Kasumi-1 (cell line): ENCODE measurements at places on chromosomes 3 and 15.

- DNase-seq, result no peak
Observed at GRCh38 chr15:49693498-49693897, 72.7 kb downstream of the DTWD1 start.

DNA sequence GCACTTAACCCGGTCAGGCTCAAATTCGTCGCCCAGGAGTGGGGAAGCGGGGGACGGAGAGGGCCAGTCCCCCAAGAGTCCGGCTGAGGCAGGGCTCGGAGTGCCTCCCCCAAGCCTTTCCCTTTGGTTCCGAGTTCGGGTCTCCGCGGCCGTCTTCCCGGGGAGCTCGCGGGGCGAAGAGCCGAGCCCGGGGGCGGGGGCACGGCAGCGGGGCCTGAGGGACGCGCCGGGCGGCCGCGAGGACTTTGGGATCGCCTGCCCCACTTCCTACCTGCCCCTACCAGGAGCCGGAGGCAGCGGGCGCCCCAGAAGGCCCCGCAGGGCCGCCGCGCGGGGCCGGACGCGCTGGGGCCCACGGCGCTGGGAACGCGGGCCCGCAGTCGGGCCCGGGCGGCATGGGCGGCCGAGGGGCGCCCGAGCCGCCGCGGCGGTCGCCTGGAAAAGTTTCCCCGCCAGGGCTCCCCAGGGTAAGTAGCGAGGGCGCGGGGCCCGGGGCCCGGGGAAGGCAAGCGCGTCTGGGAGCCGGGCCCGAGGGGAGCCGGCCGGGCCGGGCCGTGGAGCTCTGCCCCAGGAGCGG is 2.8 kb downstream of the FURIN start:
- DNase-seq, result no peak

DNA sequence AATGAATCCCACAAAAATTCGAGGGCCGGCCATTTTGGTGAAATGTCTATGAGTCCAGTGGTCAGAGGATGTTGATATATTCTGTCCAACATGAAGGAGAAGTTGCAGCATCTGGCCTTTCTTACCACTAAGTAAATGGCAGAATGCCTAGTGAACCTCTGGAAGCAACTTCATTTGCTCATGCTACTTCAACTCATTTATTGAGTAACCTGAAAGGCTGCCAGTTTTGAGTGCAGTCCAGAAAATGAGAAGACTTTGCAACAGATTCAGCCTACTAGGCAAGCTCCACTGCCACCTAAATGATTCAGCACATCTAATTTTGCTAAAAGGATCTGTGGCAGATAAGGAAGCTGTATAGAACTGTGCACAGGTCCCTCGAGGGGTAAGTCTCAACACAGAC is 265.0 kb downstream of the OPA1 start:
- DNase-seq, result peak; percentile 52

GRCh38 chr15:88512078-88512477 is 34.4 kb downstream of the DET1 start:
- DNase-seq, result no peak

- DNase-seq, result no peak
Observed at GRCh38 chr15:65058394-65059368, 9.1 kb downstream of the RASL12 start.

DNA sequence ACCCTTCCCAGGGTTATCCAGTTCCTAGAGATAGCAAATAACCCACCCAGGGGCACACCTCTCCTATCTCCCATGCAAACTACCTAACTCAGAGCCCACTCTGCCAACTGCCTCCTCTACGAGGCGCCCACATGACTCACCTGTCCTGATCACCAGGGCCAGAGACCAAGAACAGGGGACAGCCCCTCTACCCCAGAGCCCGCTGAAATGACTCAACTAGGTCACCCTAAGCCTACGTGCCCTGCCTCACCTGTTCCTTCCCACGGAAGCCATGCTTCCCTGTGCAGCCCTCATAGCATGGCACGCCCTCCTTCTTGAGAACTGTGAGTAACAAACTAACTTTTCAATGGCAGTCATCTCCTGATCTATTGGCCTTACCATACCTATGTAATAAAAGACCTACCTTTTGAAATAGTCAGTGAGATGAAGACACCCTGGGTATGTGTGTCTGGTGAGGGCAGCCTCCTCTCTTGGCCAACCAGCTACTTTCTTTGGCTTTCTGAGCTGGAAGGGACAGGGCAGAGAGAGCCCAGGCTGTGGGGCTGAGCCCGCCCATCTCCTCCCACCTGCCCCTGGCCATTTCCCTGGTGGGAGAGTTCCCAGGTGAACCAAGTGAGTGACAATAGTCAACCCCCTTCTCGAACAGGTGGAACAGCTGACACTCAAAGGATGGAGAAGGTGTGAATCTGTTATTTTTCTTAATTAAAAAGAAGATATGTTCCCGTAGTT is 25.5 kb upstream of the PRR23E start:
- no peak for DNase-seq
